Kidney epithelial cell (primary cell): ENCODE measurements at places on chromosomes 16 and 17. TPM values are rescaled to one million over a fixed set of nuclear protein-coding genes. Genes with fewer than 3 reads are reported as not detected.

DNA sequence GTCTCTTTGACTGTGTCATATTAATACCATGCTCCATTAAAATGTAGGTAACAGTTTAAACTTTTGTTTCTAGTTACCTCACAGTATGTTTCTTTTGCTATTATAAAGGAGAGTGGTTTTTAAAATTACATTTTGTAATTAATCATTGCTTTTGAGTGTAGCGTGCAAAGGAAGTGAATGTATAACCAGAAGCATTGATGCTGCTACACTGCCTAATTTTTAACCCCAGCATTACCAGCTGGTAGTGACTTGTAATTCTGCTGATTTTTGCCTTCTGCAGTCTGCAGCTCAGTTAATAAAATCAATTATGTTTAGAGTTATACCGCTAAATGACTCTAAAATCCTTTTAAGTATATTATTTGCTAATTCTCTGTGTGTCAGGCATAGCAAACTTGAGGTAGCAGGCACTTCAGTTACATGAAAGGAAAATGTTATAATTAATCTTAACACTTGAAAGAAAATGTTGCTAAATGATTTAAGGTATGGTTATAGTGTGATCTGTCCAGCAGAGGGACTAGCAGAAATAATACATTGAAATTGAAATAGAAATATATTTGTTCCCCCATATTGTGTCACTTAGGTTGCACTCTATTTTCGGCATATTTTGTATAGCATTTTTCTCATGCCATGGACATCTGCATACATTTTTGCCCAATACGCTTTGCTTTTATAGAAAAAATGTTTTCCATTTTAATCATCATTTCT, 388.5 kb downstream of the CNTNAP4 start:
- DNase-seq, result no peak

- no peak for DNase-seq
Observed at GRCh38 chr17:78724999-78725398, 57.1 kb downstream of the CYTH1 start.

DNA sequence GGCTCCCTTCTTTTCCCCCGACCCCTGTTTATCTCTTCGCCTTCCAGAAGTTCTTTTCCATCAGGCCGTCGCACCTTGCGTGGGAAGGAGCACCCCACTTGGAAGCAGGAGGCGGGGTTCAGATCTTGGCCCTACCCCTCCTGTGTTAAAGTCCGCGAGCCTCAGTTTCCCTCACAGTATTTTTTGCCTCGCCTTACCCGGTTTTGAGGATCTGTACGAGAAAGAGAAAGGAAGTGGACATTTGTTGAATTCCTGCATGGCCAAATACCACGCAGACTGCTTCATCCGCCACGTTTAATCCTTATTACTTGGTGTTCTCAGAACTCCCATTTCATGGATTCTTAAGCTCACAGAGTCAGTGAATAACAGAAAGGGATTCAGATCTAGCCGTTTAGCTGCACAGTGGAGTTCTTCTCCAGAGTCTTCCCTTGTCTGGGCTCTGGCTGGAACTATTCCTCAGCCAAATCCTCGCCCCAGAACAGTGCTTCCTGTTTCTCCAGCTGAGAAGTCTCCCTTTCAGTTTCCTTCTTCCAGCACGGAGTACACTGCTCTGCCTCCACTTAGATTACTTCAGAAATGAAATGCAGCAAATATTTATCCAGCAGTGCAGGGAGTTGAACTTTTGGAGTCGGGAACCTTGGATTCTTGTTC, 590 bp downstream of the TMEM219 start:
- DNase-seq, result no peak

GRCh38 chr17:44024271-44024663, 9.5 kb upstream of the TMEM101 start:
- DNase-seq, result no peak

DNA sequence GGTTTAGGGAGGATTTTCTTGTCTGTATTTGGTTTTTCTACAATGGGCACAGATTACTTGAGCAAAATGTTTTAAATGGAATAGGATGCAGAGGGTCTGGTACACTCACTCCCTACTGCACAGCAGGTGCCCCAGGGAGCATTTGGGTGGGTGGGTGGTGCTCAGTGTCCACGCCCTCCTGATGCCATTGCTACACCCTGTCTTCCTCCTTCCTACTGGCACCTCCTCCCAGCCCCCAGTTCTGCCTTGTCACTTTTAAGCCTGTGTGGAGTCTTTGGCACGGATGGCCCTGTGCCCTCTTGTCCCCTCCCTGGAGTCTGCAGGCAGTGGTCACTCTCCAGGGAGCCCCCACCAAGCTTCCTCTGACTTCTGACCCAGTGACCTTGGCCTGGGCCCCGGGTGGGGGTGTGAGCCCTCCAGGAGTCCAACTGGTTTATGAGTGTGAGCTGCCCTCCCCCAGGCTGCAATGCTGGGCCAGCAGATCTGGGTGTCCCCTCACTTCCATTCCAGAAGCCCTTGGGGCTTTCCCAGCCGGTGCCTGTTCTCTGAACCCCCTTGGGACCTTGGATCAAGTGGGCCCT, 15.5 kb downstream of the LLGL2 start:
- DNase-seq, result no peak

DNA sequence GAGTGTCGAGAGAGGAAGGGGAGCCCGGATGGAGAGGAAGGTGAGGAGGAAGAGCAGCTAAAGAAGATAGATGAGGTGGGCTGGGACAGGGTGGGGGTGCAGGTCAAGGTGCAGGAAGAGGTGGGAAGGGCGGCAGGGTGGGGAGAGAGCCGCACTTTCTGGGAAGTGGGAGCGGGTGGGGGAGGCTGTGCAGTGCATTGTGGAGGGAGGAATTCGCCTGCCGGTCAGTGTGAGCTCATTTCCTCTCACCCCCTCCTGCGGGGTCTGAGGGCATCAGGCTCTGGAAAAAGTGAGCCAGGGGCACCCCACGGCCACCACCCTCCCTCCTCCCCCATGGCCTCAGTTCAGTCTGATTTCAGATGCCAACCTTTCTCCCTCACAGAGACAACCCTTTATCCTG, 2.5 kb upstream of the ARHGAP23 start:
- DNase-seq, result no peak

DNA sequence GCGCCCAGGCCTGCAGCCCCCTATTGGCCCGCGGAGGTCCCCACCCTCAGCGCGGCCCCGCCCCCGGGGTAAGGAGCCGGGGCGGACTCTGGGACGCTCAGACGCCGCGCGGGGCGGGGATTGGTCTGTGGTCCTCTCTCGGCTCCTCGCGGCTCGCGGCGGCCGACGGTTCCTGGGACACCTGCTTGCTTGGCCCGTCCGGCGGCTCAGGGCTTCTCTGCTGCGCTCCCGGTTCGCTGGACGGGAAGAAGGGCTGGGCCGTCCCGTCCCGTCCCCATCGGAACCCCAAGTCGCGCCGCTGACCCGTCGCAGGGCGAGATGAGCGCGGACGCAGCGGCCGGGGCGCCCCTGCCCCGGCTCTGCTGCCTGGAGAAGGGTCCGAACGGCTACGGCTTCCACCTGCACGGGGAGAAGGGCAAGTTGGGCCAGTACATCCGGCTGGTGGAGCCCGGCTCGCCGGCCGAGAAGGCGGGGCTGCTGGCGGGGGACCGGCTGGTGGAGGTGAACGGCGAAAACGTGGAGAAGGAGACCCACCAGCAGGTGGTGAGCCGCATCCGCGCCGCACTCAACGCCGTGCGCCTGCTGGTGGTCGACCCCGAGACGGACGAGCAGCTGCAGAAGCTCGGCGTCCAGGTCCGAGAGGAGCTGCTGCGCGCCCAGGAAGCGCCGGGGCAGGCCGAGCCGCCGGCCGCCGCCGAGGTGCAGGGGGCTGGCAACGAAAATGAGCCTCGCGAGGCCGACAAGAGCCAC, at the start of gene NHERF1:
Gene NHERF1 (plus strand): TSS at position 100 of the 750 bp plus-strand sequence. CDS start 219 bp downstream, at position 319.
- peak; percentile 70 for DNase-seq

GRCh38 chr17:11140043-11140442, 101.0 kb upstream of the SHISA6 start:
- no peak for DNase-seq

GRCh38 chr17:2925011-2925410, 128.8 kb downstream of the RAP1GAP2 start:
- no peak for DNase-seq

Gene CPHXL2
- total RNA-seq, result not detected in 2 replicates

Gene TMEM238L
- total RNA-seq, result not detected in 2 replicates

Gene PPM1E
- total RNA-seq, result 2.4 and 2.7 TPM in 2 replicates

Gene OSGIN1
- 4.4 and 8.0 TPM in 2 replicates for total RNA-seq
